ENCODE measurements at places on chromosomes 6 and 20.

GRCh38 chr6:41072836-41073202 lies at the start of gene NFYA:
TSS of gene NFYA (plus strand) at chr6:41072974. CDS start at chr6:41079090, 6,116 bp downstream.
- no peak for DNase-seq

GRCh38 chr20:7596541-7596940 lies 343.7 kb downstream of the HAO1 start:
- DNase-seq = no peak

DNA sequence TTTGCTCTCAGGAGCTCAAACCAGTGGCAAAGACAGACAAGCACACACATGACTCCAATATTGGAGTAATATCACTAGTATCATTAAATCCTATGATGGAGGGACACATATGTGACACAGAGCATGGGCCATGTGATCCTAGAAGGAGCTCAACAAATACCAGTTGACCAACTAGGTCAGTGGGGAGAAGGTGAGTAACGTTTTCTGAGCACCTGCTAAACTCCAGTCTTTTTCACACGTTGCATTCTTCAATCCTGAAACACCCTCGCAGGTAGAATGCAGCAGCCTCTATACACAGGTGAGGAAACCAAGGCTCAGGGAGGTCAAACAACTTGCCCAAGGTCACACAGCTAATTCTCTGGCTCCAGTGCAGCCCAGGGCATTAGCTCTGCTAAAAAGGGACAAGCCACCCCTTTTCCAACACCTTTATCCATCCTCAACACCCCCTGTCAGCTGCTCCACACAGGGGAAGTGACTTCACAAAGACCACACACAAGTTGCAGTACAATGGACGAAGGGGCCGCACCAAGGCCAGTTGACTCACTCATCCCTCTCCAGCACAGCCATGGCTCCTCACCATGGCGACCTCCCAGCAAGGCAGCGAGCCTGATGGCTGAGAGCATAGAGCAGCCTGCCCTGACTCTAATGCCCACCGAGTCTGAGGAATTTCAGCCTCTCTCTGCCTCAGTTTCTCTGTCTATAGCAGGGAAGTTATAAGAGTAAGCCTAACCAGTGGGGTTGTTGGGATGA lies 4.4 kb downstream of the CAPN11 start:
- DNase-seq = no peak

- DNase-seq = no peak
These were observed 34.2 kb downstream of the CD83 start for GRCh38 chr6:14151773-14152172.

DNA sequence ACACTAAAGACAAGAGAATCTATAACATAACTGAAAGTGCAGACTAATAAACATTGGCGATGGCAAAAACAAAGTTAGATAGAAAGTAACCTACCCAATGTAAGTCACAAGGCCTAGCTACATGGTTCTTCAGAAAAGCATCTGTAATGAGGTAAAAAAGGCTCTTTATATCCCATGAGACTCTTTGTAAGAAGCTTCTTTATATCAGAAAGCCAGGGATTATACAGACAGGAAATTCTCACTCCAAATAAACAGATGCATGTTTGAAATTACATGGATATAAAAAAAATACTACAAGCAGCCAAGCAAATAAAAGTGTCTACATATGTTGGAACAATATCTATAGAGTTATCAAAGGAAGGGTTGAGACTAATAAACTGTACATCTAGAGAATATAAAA lies 284.9 kb upstream of the NRSN1 start:
- DNase-seq = no peak

DNA sequence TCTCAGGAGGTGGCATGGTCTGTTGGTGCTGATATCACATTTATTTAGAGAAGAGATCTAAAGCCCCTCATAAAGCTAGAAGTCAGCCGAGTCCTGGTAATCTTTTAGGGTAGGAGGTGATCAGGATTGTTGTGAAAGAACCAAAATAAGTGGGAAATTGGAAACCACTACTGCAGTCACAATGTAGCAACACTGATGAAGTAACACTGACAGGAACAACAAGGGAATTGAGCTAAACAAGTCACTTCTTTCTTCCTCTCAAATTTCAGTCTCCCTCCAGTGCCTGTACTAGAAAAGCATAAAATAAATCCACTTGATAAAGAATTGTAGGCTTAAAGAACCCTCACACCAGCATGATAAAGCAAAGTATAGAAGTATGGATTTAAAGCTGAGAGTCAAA lies 1509.0 kb downstream of the GRIK2 start:
- DNase-seq = no peak

DNA sequence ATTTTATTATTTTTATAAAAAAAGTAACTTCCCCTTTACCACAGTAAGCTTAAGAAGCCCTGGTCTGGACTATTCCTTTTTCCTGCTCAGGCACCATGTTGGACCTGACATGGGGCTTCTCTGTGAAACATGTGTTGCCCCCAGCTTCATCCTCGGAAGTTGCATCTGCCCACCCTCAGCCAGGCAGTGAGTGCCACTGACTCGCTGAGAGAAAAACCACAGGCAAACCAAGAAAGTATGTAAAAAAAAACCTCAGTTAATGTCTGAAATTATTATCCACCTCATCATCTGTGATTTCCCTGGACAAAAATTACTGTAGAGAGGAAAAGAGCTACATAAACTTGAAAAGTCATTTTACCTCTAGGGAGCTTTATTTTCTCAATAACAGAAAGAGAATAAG lies 109.9 kb upstream of the MCHR2 start:
- no peak for DNase-seq

- no peak for DNase-seq
These were observed 56.6 kb downstream of the SH3BGRL2 start for GRCh38 chr6:79687759-79688158.

- DNase-seq = no peak
These were observed 45.9 kb downstream of the RNF144B start for GRCh38 chr6:18433059-18433458.

DNA sequence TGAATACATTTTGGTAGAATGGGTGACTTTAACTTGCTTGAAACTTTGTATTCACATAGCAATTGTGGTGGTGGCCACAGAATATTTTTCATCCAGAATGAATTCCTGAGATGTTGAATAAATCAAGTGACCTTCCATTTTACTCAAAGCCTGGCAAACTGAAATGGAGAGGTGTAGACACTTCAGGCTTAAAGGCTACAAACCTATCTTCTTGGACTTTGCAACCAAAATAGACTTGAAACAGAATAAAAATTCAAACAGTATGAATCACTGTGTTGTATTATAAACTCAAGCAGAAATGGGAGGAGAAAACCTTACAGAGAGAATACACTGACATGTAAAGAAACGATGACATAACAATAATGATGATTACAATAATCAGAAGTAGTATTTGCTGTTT lies 371.6 kb downstream of the BCKDHB start:
- DNase-seq = no peak

- DNase-seq = no peak
These were observed 148.2 kb upstream of the PMEPA1 start for GRCh38 chr20:57857969-57858368.
